ENCODE measurements at places on chromosomes 6 and 20. TPM values are rescaled to one million over a fixed set of nuclear protein-coding genes. Genes with fewer than 3 reads are reported as not detected.

Gene SOBP
- total RNA-seq, result 0.16 TPM

Gene LGSN
- not detected for total RNA-seq

DNA sequence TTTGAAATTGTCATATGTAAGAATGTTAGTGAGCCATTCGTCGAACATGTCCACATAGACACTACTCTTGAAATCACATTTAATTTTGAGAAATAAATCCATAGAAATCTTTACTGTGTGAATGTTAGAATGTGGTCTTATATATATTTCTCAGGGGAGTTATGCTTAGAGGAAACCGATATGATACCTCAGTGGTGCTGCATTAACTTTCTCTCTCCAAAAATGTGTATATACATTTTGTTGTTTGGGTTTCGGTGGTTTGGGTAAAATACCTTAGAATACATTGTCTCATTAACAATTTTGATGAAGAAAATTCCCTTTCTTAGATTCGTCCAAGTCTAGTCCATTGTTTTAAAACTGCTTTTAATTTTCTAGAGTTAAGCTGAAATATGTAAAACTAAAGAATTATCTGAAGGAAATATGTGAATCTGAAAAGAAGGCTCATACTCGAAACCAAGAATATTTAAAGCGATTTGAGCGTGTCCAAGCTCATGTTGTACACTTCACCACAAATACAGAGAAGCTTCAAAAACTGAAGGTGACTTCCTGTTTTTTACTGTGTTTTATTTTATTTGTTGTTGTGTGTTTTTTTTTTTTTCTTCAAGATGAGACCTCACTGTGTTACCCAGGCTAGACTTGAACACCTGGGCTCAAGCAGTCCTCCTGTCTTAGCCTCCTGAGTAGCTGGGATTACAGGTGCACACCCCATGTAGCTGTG lies 10.3 kb downstream of the KIZ start:
- H3K36me3 ChIP-seq, result peaks cover 16% of the 10 kb centered on the region
- no peaks in the 10 kb centered on the region for H3K4me1 ChIP-seq
- no peaks in the 10 kb centered on the region for H3K27me3 ChIP-seq
- DNase-seq, result no peak

Gene GSTA4
- 1.8 TPM for total RNA-seq

GRCh38 chr20:21019814-21020658 lies 86.1 kb downstream of the LINC00237 start:
- H3K36me3 ChIP-seq, result no peaks in the 10 kb centered on the region
- H3K27ac ChIP-seq, result no peak overlapping the region
- no peak overlapping the region for H3K4me3 ChIP-seq
- H3K4me1 ChIP-seq, result no peaks in the 10 kb centered on the region
